ENCODE measurements at places on chromosomes 12 and 14.

- no peak for DNase-seq
These were observed 471.9 kb downstream of the RPS29 start for GRCh38 chr14:49114161-49114893.

GRCh38 chr12:89918172-89918846, 209.7 kb upstream of the ATP2B1 start:
- no peak for DNase-seq

DNA sequence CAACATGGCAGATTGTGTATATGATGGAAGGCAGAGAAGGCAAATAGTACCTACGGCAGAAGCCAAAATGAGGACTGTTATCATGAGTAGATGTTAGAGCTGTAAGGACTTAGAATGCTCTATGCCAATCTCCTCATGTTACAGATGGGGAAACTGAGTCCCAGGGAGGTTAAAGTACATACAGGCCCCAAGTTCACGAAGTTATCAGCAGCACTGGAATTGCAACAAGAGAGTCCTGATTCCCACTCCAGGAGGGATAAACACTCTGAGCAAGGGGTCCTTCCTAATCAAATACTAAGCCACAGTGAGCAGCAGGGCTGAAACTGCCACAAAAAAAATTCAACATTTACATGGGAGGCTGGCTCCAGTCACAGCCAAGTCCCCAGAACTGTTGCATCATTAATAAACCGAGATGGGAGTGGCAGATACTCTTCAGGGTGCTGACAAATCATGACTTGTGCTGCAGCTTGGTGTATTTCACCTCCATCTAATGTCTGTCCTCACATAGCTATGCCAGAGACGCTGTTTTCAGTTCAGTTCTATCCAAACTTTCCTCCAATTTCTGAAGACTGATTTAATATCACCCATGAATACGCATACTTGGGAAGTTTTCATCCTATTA, 24.2 kb downstream of the NUAK1 start:
- DNase-seq = no peak

DNA sequence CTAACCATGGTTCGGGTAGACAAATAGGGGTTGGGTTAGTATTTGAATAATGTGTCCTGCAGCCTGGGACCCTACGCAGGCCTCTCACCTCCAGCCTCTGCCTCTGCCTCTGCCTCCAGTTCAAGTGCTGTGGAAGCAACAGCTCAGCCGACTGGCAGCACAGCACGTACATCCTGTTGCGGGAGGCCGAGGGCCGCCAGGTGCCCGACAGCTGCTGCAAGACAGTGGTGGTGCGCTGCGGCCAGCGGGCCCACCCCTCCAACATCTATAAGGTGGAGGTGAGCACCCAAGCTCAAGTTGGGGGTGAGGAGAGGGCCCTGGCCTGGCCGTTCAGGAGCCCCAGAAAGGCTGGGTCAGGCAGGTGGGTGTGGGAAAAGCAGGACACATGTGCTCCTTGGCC, 55.9 kb downstream of the TSPAN11 start:
- no peak for DNase-seq

- peak; percentile 31 for DNase-seq
These were observed 618.6 kb upstream of the TMEM132C start for GRCh38 chr12:127648321-127648720.

DNA sequence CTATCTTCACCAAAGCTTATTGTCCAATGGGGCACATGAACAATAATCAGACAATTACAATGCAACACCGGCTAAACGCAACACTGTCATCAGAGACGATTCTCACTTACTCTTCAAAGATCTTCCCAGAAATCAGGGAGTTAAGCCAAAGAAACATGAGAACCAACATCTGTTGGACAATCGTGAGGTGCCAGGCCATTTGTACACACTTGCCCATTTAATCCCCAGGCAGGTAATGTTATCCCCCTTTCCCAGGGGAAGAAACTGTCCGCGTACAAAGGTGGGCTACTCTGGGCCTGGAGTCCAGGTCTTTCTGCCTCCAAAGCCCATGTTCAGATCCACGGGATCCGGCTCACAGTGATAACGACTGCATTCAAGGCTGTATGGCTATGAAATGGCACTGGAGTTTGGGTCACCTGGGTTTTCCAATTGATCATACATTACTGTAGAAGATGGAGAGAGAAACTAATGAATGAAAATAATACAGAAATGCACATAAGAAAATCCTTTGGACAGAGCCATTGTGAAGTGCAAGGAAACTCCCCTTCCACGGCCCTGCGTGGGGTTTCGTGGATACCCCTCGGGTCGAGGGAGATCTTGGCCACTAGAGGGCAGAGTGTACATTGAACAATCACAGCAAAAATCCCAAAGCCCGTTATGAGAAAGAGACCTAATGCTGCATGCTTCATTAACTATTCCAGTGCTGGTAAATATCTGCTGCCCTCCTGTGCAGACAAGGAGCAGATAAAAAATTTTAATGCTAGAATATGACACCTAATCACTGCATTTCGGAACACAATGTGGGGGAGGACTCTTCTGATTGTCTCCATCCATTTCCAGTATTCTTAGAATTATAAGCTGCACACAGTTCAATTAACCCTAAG, 111.4 kb downstream of the EGLN3 start:
- peak; percentile 43 for DNase-seq

- DNase-seq = no peak
These were observed 32.9 kb upstream of the IGF1 start for GRCh38 chr12:102513272-102513671.

DNA sequence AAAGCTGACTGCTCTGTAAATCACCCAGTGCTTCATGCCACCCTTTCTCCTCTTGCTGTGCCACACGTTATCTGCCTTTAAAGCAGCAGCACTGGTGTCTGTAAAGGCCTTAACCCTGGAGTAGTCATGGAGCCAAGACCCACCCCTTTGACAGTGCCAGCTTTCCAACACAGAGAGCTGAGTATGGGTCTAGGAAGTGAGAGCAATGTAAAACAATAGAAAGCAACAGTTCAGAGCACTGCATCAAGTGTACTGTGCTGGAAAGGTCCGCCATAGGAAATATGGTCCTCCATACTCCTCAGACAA, 139.5 kb downstream of the DAD1 start:
- DNase-seq = no peak

DNA sequence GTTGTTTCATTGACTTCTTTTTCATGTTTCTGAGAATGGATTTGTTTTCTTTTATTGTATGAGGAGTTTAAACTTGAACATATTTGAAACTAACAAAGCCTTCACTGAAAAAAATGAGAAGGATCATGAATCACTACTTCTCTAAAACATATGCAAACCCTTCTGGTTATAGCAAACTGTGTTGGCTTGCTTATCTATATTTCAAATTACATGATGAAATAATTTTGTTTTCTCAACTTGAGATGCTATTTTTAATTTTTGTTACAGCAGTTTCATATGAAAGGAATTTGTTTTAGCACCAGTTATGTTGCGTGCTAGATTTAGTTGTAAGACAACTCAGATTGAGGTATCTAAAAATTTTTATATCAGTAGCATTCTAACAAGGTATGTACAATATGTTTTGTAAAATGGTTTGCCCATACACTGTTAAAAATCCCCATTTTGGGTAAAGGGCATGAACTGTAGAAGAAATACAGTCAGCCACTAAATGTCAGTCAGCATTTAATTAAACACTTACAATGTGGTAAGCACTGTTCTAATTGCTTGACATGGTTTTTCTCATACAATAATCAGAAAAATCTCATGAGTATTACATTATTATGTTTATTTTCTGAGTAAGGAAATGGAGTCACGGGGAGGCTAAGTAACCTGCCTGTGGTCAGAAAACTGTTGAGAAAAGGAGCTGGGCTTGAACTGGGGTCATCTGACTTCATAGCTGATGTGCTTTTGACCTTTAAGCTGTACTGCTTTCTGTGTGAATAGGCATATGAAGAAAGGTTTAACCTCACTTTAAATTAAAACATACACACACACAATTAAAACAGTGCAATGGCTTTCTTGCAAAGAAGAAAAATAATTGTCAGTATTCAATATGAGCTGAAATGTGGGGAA, 105.7 kb downstream of the PLEKHA5 start:
- no peak for DNase-seq

- no peak for DNase-seq
These were observed 25.8 kb downstream of the GPR135 start for GRCh38 chr14:59439256-59439965.

DNA sequence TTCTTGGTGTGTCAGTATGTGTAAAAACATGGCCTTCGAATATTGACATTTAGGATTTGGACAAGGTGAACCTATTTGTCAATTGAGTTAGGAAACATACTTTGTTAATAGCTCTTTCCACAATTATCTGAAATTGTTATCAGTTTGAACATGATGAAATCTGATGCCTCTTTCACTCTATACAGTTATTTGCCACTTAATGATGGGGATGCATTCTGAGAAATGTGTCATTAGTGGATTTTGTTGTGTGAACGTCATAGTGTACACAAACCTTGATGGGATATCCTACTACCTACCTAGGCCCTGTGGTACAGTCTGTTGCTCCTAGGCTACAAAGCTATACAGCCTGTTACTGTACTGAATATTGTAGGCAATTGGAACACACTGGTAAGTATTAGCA, 4.8 kb downstream of the TULP3 start:
- DNase-seq = no peak

DNA sequence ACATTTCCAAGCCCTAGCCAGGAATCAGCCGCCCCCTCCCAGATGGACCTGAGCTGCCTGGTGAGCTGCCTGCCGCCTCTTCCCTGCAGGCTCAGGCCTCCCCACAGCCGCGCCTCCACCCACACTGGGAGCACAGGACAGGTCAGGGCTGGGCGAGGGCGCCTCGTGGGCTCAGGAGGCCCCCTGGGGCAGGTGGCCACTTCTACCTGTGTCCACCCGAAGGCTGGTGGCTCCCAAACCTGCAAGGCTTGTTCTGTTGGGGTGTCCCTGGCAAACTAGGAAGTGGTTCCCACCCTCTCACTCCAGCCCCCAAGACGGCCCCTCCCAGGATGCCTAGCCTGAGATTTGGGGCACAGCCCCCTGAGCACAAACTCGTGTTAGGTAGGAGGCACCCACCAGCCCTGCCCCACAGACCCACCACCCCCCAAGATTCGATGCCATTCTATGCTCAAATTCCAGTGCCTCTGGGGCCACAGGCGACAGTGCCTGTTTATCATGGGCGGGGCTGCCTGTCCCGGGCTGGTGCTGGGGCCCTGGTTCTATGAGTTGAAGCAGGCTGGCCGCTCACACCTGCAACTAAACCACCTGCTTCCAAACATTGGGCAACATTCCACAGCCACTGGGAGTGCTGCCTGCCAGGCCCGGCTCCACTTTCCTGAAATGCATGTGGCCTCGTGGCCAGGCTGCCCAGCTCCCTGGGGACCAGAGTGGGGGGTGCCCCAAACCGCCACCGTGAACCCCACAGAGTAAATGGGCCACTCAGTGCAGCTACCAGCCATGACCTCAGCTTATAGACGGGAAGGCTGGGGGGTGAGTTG, 6.8 kb downstream of the MMP17 start:
- no peak for DNase-seq

DNA sequence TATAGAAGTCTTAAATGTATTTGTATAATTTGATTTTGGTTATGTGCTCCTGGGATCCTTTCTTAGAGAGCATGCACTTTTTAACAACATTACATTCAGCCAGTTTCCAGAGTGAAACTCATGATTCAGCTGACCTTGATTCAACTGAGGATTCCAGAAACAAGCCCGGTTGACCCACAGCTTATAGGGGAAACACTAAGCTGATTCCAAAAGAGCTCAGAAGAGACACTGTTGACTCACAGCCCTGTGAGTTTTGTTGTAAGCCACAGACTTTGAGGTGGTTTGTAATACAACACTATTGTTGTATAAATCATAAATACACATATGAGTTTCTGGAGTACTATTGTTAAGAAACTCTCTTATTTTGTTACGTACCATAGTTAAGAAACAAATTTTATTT, 133.8 kb upstream of the MGAT4C start:
- no peak for DNase-seq

- no peak for DNase-seq
These were observed 469.8 kb downstream of the FOXG1 start for GRCh38 chr14:29236401-29236800.

DNA sequence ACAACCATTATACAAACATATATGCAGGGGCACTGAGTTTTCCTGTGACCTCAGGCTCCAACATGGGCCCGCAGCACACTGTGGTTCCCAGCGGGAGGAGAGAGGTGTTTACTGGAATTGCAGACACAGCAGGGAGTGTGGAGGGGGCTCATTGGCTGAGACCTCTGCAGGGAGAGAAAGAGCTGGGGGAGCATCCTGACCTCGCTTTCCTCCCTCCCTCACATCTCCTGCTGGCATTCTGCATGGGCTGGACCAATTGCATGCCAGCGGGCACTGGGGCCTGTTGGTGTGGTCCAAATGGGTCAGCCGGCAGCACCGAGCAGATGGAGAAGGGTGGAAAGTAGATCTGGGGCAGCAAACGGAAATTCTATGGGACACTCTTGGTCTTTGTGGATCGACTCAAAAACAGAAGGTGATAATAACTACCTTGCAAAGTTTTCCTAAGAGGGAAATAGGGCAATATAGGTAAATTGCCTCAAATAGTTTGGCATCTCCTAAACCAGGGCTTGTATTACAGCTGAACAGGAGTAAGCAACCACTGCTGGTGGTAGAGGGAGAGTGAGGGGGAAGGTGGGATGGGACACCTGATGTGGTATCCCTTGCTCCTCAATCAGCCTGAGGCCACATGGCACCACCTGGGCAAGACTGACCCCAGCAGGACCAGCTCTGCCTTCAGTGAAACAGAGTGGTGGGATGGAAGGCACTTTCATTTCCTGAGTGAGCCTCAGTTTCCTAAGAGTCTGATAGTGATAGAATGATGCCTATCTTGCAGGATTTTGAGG, 86.9 kb downstream of the NTF3 start:
- DNase-seq = no peak

DNA sequence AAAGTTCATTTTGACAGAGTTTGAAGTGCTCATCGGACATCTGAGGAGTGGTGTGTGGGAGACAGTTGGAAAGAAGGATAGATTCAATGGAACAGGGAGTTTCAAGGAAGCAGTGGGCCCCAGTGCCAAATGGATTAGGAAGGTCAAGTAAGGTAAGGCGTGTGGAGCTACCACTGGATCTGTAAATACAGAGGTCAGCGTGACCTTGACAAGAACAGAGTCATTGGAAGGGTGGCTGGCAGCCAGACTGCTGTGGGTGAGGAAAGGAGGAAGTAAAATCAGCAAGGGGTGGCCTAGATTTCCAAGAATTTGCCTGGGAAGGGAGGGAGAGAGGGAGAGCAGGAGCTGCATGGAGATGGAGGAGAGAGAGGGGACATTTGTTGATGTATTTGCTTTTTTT, 68.2 kb upstream of the IGF1 start:
- no peak for DNase-seq

GRCh38 chr14:90446405-90446804, 49.6 kb downstream of the CALM1 start:
- no peak for DNase-seq

GRCh38 chr14:61524211-61524806, 171.0 kb upstream of the HIF1A start:
- no peak for DNase-seq

- peak; percentile 36 for DNase-seq
These were observed 1092.1 kb upstream of the TMEM132C start for GRCh38 chr12:127174881-127175280.

- no peak for DNase-seq
These were observed 192.2 kb upstream of the C14orf180 start for GRCh38 chr14:104387022-104388010.

All from muscle of back (tissue), 13 donors.